Effector CD8-positive, alpha-beta T cell (primary cell): ENCODE measurements at places on chromosomes 2 and 18.

DNA sequence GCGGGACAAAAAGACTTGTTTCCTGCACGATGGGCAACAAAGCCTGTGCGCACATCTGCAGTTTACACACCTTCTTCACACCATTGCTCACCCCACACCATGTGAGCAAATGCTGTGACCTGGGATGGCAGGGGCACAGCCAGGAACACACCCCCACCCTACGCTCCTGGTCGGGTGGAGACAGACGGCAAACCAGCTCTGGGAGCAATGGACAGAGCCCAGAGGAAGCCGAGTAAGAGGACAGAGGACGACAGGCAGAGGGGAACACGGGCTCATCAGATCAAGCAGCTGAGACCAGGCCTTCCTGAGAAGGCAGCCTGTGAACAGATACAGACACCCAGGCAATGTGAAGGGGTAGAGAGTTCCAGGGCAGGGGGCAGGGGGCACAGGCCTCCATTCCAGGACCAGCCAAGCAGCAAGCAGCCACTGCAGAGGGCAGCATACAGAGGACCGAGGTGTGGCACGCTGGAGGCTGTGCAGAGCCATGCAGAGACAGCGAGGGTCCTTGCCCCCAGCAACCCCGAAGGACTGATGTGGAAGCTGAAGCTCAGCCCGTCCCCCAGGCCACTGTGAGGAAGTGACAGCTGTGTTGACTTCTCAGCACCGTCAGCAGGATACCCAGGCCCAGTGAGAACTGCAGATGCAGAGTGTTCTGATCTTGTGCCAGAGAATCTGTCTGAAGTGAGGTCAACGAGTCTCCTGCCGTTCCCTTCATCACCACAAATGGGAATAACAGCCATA, 46.2 kb downstream of the PARD6G start:
- DNase-seq, result no peak

DNA sequence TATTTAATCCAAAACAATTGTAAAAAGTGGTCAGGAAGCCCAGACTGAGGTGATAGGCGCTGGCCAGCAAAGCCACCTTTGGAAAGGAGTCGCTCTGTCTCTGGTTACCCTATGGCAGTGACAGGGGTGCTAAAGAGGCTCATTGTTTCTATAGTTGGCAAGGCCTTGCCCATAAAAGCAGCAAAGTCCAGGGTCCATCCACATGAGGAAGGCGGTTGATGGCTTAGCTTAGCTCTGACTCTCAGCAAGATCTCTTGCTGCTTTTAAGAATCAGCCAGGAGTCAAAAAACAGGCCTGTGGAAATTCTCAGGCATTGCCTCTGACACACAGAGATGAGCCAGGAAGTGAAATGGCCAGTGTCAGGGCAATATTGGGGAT, 57.8 kb upstream of the CYP26B1 start:
- no peak for DNase-seq

GRCh38 chr2:45072064-45072861, 63.0 kb upstream of the SIX2 start:
- no peak for DNase-seq

DNA sequence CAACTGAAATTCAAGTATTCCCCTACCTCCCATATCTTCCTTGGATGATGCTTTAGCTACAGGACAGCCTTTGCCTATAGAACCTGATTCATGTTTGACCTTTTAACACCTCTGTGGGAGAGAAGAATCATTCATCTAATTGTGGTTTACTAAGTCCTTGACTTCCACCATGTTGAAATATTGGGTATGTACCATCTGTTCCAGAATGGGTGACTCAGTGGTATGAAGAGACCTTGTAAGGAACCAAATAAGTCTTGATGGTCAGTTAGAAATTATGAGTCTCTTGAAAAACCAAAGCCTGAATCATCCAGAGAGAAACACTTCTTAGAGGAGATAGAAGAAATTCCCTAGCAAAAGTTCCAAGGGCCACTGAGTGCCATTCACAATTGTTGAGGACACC, 27.5 kb downstream of the STAMBP start:
- DNase-seq, result no peak

GRCh38 chr2:190867212-190867611, 13.4 kb upstream of the GLS start:
- DNase-seq, result no peak

- peak; percentile 19 for DNase-seq
Observed at GRCh38 chr18:9334973-9335696, 562 bp downstream of the TWSG1 start.

GRCh38 chr2:133072837-133073694, 403.1 kb upstream of the LYPD1 start:
- no peak for DNase-seq

GRCh38 chr2:199228887-199229819, 228.6 kb downstream of the SATB2 start:
- DNase-seq, result no peak

GRCh38 chr18:75083131-75083530, 125.8 kb downstream of the PTGR3 start:
- DNase-seq, result no peak

DNA sequence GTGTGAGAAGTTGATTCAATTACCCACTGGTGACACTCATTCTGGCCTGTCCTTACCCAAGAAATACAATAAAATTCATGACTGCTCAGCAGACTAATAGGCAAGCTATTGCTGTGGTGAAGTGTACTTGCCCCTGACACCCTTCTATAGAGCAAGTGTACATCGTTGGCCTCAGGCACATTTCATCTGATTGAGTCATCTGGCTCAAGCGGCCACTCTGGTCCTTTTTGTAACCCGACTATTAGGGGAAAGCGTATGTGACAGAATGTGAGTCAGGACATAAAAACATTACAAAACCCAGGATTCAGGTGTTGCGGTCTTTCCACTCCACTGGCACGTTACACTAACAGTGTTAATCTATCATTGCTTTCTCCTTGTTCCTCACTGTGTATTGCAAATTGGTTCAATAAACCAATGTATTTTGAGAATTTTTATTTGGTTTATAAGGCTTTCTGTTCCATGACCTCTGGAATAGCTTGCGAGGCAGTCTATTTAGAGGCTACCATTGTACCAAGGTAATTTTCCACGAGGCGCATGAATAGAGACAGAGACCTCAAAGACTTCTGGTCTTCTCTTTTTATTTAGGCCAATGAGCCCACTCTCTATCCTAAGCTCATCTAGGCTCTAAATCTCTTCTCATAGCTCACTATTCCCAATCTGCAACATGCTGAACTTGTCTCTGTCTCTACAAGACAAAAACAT, 10.2 kb upstream of the TTC32 start:
- DNase-seq, result no peak

GRCh38 chr2:143397884-143398614, 268.8 kb downstream of the ARHGAP15 start:
- DNase-seq, result no peak

DNA sequence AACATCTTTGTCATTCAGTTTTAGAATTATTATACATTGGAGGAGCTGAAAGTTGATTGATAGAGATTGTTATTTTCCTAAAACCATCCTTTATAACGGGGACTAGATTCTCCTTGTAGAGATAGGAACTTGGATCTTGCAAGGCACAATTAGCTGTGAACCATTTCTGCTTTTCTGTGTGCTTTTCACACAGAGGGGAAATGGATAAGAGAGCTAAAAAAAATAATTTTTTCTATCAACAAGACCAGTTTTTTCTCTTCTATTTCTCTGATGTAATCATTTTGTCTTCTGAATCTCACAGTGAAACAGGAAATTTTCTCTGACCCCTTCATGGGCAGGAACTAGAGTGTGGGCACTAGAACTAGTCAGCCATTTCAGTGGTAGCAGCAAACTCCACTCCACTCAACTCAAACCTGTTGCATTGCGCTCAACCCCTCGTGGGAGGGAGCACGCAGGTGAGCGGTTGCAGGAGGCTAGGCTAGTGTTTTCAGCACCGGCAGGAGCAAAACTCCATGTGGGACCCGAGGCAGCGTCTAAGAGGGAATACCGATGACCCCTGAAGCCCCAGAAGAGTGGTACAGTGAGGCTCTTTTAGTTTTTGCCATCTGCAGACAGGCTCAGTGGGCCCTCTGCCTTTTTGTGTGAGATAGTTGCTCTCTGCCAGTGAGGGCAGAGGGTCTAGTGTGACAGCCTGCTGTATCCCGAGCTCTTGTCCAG, 24.0 kb upstream of the SLC39A10 start:
- DNase-seq, result no peak

GRCh38 chr2:75994759-75995158, 284.0 kb upstream of the GCFC2 start:
- no peak for DNase-seq

GRCh38 chr2:224401641-224402342, at the start of gene FAM124B:
FAM124B (minus strand) TSS chr2:224402107; CDS start chr2:224401768, 339 bp downstream.
- no peak for DNase-seq

GRCh38 chr18:49055754-49056172, 105.0 kb upstream of the SMAD7 start:
- no peak for DNase-seq

DNA sequence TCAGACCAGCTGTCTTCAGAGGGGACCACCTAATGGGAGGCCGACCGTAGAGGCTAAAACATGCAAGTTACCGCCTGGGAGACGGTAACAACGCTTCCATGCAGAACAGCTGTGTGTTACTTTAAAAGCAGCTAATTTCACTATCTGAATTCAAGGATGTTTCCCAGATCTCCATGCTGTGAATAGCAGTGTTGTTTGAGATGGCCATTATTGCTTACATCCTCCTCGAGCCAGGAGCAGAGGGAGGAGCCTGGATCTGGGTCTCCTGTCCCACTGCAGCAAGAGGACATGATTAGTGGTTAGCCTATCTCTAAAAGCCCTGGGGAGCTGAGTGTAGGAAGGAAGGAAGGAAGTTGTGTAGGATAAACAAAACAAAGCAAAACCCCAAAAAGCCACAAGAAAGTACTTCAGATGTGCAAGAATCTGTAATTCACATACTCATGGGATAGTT, 50.9 kb downstream of the ACTR2 start:
- DNase-seq, result no peak

- no peak for DNase-seq
Observed at GRCh38 chr2:51484605-51485004, 452.7 kb upstream of the NRXN1 start.

GRCh38 chr18:42028247-42028832, 73.3 kb downstream of the PIK3C3 start:
- no peak for DNase-seq

DNA sequence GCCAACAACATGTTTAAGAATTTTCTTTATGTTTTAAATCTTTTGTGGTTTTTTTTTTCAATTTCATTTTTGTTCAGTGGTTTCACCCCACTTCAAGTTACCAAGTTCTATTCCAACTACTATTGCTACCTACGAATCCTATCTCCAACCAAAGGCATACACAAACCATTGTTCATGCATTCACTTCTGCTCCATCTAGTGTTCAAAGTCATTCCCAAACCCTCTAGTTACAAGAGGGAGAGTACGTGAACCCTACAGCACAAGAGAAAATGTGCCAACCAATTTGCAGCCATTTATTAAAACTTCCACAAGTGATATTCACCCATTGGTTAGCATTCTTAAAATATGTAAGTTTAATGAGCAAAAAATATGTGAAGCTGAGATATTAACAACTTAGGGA, 295.1 kb upstream of the KYNU start:
- no peak for DNase-seq

- no peak for DNase-seq
Observed at GRCh38 chr2:96209011-96209728, 543 bp upstream of the STARD7 start.

DNA sequence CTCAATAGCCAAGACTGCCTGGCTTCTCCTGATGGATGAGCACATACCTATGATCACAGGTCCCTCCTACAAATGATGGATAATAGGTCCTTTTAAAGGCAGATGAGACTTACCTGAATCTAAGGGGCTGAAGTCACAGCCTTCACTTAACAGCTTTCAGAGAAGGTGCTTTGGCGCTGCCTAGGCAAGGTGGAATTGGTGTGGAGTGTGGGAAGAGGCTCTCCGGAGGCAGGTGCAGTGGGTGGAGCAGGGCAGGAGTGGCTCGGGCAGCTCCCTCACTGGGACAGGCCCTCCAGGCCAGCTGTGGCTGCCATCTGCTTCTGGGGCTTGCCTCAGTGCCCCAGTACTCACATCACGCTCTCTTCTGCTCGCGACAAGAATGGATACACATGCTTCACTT, 99.0 kb upstream of the TPO start:
- DNase-seq, result no peak

DNA sequence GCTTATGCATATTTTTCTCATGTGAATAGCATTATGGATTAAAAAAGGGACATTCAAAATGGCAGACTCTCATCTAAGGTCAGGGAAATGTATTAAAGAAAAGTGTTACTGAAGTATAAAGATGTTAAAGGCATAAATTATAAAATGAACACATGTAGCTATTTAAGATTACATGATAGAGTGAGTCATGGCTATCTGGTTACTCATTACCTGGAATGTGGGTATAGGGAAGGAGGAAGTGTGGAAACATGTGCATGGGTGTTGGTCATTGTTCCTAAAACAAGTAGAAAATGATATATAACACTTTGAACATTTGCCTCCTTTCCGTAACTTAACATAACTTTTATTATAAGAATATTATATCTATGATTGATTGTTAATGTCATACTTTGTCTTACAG, 66.4 kb downstream of the MYO1B start:
- no peak for DNase-seq

DNA sequence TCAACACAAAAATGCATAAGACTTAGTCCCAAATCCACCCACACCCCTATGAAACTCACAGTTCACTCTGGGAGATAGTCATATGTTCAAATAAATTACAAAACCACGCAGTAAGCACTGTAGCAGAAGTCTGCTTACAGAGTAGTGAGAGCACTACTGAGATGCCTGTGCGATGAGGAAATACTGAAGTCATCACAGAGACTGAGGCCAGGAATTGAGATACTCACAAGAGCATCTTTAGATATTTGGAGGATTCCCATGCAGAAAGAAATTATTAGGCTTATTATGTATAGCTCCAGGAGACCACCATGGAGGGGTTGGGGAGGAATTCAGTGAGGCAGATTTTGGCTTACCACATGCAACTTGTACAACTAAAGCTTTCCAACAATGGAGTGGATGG, 82.3 kb downstream of the ANTXR1 start:
- DNase-seq, result no peak

GRCh38 chr2:227534714-227535113, 62.8 kb downstream of the AGFG1 start:
- DNase-seq, result no peak

DNA sequence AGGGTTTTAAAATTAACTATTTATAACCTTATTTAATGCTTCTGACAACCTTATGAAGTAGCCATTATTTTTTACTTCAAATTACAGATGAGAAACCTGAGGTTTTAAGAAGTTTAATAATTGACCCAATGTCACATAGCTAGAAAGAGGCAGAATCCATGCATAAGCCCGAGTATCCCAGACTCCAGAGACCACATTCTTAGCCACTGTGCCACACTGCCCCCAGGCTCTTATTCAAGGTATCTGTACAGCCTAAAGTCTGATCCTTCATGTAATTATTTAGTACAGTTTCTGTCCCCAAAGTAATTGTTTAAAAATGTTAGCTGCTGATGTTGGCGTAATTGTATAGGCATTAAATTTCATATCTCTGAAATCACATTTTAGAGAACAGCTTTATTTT, 124.7 kb upstream of the LRRTM1 start:
- DNase-seq, result no peak

DNA sequence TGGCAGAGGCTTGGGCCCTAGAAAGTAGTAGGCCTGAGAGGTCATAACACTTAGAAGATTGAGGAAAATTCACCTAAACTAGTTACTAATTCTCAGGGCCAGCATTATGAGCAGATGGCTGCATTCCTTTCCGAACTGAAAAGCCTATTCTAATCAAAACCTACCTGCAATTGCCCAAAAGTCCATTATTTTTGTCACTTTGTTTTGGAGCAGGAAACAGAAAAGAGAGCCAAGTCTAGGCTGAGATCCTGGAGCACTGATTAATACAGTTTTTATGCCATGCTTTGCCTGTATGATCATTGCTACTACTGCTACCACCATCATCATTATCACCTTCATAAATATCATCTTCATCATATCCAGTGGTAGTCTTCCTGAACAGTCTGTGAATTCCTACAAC, 14.7 kb downstream of the VSNL1 start:
- no peak for DNase-seq
